ENCODE measurements at places on chromosomes 12 and 14. TPM values are rescaled to one million over a fixed set of nuclear protein-coding genes. Genes with fewer than 3 reads are reported as not detected.

DNA sequence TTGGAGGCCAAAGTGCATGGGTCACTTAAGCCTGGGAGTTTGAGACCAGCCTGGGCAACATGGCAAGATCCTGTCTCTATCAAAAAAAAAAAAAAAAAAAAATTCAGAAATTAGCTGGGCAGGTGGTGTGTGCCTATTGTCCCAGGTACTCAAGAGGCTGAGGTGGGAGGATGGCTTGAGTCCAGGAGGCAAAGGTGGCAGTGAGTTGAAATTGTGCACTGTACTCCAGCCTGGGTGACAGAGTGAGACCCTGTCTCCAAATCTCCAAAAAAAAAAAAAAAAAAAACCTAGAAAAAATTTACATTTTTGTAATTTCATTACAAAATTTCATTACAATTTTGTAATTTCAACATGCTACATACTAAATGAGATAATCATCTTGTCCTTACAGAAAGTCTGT is 42.7 kb downstream of the SYNE2 start:
- no peak for DNase-seq

DNA sequence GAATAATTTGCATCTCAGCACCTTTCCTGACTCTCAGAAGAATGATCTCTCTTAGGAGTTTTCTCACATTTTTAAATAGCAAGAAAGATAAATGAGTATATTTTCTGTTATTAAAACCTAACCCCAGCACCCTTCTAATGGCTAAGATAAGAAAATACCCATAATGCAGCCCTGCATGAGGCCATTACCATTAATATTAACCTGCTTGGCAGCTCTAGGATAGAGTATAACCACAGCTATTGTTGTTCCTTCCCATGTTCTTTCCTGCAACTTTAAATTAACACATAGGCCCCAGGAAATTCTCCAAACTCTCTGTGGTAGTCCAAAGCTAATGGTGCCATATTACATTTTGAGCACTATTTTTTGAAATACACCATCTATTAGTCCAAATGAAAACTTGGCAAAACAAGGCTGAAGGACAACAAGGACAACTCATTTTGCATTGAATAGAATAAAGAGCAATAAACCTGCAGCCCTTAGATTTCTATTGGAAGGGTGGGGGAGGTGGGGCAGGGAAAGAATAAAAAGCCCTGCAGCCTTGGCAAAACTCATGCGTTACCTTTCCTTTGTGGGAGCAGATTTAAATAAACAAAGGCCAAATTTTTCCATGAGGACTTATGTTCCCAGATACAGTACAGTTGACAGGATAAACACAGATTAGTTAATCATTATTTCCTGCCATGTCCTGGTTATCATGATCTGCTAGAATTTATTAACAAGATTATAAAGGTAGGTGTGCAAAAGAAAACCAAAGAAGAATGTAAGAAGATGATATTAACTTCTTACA is 46.9 kb downstream of the BTG1 start:
- no peak for DNase-seq

- no peak for DNase-seq
These were observed 119.5 kb downstream of the PLEKHA5 start for GRCh38 chr12:19248929-19249602.

ALDH1L2 gene
- 11.2 TPM for total RNA-seq

GPR68 gene
- total RNA-seq, result 2.0 TPM

CPM gene
- 1.7 TPM for total RNA-seq
